ENCODE measurements at places on chromosomes 5 and 9.

DNA sequence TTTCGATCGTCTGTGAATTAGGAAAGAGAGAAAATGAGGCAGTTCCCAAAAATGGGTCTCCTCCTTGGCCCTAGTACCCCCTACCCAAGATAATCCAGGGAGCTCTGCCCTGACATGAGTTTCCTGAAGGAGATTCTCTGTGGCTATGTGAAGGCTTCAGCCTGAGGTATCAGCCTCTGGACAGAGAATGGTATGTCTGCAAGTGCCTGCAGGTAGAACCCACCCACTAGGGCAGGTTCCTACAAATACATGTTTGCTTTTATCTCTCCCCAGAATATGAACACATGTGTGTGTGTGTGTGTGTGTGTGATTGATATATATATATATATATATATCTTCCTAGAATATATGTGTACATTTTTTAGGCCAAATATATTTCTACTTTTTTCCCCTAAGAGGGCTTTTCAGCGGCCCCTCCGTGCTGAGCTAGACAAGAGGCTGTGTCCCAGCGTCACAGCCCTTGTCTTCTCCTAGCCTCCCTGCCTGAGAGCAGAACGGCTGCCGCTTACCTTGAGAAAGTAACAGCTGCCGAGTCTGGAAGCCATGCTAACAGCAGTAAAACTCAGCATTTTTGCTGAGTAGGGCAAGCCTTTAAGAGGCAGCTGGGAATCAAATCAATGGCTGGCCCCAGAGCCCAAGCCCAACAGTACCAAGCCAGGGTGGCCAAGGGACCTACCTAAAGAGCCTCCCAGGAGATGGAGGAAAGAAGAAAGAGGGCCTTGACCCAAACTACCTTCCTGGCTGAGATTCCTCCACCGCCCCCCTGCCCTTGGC is 2.1 kb downstream of the BRINP1 start:
- DNase-seq = no peak

DNA sequence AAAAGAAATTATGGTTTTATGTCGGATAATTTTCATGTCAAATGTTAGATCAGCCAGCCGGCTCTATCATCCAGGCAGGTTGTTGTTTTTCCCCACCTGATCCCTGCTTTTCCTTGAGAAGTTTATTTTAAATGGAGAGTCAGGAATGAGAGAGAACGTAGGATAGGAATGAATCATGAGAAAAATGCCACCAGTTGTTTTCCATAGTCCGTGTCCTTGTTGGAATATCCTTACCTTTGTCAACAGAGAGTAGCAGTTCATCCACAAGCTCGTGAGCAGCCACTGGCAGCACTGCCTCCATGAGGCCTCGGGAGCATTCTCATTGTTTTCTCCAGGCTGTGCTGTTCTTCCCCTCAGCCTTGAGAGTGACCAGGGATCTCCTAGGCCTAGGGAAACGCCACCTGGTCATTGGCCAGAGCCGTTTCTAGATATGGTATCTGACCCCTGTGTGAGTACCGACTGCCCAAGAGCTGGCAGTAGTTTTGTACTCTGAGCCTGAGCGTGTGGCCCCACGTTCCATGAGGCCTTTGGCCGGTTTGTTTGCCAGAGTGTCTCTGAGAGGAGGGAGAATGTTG is 293.3 kb downstream of the FANCC start:
- DNase-seq = no peak

DNA sequence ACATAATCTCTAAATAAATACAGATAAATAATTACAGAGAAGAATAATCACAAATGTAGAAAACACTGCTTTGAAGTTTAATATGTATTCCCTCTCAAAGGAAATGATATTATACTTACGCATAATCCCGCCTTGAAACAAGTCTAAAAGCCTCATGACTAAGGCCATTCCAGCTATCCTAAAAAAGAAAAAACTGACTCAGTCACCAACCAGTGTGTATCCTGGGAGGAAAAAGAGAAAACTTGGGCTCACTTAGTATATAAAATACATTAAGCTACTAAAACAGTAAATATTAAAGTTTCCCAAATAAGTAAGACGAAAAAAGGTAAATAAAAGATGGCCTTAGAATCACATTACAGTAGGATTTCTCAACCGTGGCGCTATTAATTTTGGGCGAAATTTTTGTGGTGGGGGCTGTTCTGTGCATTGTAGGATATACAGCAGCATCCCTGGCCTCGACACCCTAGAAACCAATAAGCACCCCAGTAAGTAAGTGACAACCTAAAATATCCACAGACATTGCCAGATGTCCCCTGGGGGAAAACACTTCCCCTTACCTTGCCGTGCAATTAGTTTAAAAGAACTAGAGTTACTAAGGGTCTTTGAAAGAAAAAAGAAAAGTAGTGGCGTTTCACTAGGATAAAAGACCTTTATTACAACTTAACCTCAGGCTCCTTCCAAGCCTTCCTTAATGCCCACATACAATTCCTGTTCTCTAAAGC is 1.1 kb downstream of the HSPA9 start:
- no peak for DNase-seq

DNA sequence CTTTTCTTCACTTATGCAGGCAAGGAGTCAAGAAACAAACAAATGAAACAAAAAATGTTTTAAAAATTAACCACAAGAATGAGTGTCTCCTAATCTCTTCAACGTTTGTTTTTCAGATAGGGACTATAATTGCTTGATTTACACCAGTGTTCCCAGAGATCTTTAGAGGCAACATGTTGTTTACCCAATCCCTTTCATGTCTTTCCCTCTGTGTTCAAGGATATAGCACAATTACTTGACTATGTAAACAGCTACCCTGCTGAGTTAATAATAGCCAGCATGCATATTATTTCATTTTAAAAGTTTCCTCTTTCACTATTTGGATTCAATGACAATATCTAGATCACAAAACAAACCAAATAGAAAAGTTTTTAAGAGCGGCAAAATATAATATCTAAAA is 25.1 kb upstream of the SHISAL2B start:
- no peak for DNase-seq

DNA sequence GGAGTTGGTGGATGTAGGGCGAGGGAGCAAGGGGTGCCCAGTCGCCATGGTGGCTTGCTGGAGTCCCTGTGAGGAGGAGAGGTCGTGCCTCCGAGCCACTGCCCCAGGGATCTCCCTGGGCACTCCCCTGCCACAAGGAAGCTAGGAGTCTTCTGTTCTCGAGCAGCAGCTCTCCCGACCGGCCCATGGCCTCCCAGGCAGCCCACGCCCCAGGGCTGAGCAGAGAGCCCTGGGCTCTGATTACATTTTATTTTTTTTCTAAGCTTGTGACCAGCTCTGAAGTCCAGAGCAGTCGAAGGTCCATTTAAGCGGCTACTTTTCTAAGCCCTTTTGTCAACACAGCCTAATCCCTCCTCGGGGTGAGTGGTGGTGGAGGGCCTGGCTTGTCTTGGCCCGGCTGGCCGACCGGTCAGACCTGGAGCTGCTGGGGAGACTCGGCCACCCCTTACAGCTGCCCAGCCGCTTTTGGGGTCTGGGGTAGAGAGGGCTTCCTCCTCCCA is 2.1 kb downstream of the RXRA start:
- no peak for DNase-seq

DNA sequence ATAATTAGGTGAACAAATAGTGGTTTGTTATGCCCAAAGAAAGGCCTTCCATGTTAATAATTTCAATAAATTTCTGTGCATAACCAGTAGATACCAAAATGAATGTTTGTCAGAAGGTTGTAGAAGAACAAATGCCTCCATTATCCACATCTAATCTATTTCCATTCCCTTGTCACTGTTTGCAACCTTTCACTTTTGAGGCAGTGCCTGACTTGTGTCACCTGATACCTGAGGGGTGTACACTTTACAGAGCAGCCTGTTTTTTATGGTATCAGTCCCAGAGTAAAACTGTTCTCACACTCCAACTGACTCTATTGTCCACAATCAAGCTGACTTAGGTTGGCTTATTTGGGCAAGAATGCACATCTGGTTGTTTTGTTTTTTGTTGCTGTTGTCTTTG is 40.1 kb downstream of the FREM1 start:
- DNase-seq = no peak

DNA sequence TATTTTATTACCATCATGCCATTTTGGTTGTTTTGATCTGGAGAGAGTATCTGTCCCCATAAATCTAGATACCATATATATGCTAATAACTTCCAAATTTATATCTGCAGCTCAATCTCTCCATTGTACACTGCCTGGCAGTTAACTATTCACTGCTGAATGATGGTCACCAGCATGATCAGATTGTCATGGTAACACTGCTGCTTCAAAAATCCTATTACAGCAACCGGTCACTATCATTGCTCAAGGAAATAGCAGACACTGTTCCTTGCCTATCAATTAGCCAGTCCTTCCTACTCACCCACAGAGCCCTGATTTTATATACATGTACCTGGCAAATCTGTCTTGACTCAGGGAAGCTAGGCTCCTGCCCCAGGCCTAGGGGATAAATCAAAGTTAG is 11.5 kb downstream of the REEP5 start:
- DNase-seq = no peak

GRCh38 chr9:2955575-2955974 is 111.7 kb upstream of the PUM3 start:
- DNase-seq = no peak

- DNase-seq = no peak
Observed at GRCh38 chr9:91465420-91465819, 41.8 kb upstream of the NFIL3 start.

- DNase-seq = no peak
Observed at GRCh38 chr5:172745406-172745805, 25.6 kb downstream of the DUSP1 start.

- no peak for DNase-seq
Observed at GRCh38 chr5:87499478-87500410, 87.0 kb upstream of the CCNH start.

DNA sequence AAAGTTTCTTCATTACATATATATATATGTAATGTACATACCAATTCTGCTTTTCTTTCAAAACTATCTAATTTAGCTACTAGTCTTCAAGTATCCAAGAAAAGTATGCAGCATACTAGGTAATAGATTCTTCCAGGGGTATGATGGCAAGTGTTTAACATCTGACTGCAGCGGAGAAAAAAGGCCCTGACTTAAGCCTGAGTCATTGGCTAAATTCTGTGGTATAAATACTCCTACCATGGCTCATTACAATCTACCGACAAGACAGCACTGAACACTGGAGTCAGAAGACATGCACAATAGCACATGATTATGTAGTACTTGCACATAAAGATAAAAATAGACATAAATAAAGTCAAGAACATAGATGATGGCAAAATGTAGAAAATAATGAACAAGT is 439.9 kb downstream of the BRINP1 start:
- DNase-seq = peak; percentile 52

DNA sequence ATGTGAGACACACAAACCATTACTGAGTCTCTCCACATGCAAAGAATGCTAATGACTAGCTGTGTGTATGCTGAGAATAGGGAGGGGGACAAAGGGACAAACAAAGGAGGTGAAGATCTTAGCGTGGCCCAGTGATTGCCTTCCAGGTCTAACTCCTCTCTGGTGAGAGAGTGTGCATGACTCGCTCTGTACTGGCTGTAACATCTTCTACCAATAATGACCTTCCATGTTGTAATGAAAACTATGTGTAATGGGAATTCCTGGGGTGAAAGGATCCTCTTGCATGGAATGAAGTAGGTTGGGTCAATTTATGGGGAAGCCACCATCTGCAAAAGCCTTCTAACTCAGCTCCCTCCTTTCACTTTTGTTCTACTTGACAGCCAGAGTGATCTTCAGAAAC is 24.4 kb upstream of the GPR151 start:
- peak; percentile 25 for DNase-seq

- no peak for DNase-seq
Observed at GRCh38 chr5:32707418-32707997, 3.6 kb upstream of the NPR3 start.

- no peak for DNase-seq
Observed at GRCh38 chr5:125227333-125228095, 481.1 kb upstream of the ZNF608 start.

GRCh38 chr5:107451028-107451427 is 219.7 kb downstream of the EFNA5 start:
- DNase-seq = no peak

DNA sequence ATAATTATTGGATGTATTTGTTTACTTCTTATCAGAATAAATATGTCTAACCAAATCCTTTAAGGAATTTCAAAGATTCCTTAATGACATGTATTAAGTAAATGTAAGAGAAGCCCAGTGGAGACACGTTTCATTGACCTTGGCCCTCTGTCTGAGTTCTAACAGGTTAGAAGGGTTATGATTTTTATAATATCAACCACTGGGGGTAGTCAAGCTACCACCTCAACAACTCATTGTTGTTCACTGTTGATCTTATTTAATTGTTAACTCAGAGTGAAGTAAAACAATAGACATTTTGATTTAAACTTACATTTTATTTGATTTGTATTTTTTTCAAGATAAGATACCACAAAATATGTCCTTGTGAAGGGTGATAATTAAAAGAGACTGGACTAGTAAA is 499.2 kb upstream of the COX7C start:
- DNase-seq = no peak

DNA sequence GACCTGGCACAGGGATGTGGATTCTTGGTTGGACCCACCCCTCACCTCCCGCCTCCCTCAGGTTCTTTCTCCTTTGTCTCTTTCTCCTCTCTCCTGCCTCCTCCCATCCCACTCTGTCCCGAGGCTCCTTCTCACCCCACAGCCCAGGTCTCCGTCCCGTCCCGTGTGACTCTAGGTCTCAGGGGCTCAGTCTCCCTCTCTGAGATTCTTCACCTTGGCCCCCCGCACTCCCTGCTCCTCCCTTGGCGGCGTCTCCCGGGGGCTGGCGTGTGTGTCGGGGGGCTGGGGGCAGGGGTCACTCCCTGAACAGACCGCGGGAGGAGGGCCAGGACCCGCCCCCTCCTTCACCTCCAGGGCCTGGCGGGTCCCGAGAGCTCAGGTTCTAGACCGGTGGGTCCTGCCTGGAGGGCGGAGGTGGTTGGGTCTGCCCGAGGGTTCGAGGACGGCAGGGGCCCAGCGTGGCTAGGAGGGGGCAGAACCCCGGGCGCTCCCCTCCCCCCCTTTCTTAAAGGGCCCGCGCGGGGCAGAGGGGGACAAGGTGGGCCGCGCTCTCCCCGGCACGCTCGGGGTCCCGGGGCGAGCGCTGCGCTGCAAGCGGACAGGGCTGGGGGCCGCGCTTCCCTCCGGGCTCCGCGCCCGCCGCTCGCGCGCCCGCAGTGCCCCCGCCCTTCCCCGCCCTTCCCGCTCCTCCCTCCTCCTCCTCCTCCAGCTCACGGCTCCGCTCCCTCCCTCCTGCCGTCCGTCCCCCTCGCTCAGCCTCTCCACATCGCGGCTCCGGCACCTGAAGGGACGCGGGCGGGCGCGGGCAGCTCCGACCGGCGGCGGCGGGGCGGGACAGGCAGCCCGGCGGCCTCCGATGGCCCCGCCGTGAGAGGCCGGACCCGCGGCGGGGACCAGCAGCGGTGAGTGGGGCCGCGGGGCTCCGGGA is at the start of gene PSD2:
Gene PSD2, plus strand, starts transcription at position 735 of the 928 bp plus-strand sequence. CDS start 13,633 bp downstream, outside the sequence.
- DNase-seq = no peak

DNA sequence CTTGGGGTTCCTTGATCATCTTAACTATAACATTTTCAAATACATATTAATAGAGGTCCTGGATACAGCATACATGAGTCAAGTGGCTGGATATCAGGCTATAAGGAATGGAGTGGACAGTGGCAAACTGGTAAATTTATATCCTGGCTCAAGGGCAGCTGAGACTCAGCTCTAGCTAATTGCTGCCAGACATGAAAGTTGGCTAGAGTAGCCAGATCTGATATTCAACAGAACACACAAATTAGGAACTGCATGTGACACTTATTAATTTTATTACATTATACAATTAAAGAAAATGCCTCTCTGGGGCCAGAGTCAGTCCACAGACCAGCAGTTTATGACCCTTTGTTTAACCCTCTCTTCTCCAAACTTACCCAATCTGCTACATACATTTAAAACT is 206.5 kb downstream of the KCTD16 start:
- DNase-seq = no peak
